ENCODE measurements at places on chromosomes 16 and 17.

DNA sequence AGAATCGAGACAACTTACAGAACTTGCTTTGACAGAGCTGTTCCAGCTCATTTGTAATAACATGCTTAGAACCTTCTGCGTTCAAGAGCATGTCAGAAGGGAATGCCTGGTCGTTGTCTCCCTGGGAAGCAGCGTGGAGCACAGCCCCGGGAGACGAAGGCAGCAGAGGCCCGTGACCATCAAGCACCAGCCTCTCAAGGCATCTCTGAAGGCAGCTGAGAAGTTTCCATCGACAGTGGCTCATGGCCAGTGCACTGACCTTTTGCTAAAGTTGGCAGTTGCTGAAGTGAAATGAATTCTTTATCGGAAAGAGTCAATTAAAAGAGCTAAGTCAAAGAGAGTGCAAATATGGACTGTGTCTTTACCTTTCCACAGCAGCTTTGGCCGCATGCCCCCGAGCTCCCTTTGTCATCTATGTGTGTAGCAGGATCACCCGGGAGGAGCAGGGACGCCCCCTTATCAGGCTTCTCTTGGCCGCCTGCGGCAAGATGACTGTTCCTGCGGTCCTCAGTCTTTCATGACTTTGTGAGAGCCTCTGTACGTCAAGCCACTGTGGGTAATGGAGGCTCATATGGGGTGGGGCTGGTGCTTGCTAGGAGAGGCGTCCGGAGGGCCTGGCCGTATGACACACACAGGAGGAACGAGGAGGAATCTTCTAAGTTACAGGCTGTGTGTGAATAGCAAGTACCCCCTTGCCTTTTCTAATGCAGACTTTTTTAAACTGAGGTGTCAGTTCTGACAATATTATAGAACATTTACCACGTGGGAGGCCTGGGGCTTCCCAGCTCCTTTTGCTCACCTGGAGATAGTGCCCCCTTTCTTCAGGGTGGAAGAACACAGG lies 54.2 kb downstream of the LDHD start:
- DNase-seq, result no peak

- no peak for DNase-seq
Observed at GRCh38 chr17:43982171-43982570, 22.3 kb upstream of the NAGS start.

GRCh38 chr17:28577466-28577824 lies 750 bp upstream of the ALDOC start:
- no peak for DNase-seq

GRCh38 chr16:796296-797119 lies 4.0 kb downstream of the GNG13 start:
- no peak for DNase-seq

GRCh38 chr17:30579610-30580315 lies 102.6 kb downstream of the GOSR1 start:
- DNase-seq, result no peak

All from NCI-H2029 treated with DMSO at 0.1 percent for 48 hours (cell line).